ENCODE measurements at places on chromosomes 16 and 17. TPM values are rescaled to one million over a fixed set of nuclear protein-coding genes. Genes with fewer than 3 reads are reported as not detected.

The CCL17 gene
- not detected for total RNA-seq

The TRPV3 gene
- 5.7 TPM for total RNA-seq

The ABCA9 gene
- 7.3 TPM for total RNA-seq

The IRF8 gene
- 29.6 TPM for total RNA-seq

The SPN gene
- 9.0 TPM for total RNA-seq

The PITPNM3 gene
- 15.2 TPM for total RNA-seq

The ICAM2 gene
- total RNA-seq, result 14.8 TPM

The TVP23A gene
- 0.52 TPM for total RNA-seq

The IRX3 gene
- total RNA-seq, result 0.43 TPM

Data from mucosa of gallbladder (tissue), 1 donor.